Hematopoietic multipotent progenitor cell treated with erythropoietin and hydrocortisone succinate and interleukin-3 and kit ligand, for 8 days (in vitro differentiated cells): ENCODE measurements at places on chromosomes 16 and 17.

- DNase-seq: no peak
Measured at GRCh38 chr17:43428524-43428923, 29.7 kb downstream of the ARL4D start.

GRCh38 chr16:11409398-11409797 is 64.1 kb downstream of the RMI2 start:
- no peak for DNase-seq

GRCh38 chr16:19227643-19228042 is 57.9 kb upstream of the CLEC19A start:
- no peak for DNase-seq

- DNase-seq: no peak
Measured at GRCh38 chr16:64687123-64687522, 434.7 kb downstream of the CDH11 start.
